Brain microvascular endothelial cell (primary cell): ENCODE measurements at places on chromosomes 3 and 15.
A peak's percentile ranks its signal among the peaks of the same experiment; 100 is the strongest.

DNA sequence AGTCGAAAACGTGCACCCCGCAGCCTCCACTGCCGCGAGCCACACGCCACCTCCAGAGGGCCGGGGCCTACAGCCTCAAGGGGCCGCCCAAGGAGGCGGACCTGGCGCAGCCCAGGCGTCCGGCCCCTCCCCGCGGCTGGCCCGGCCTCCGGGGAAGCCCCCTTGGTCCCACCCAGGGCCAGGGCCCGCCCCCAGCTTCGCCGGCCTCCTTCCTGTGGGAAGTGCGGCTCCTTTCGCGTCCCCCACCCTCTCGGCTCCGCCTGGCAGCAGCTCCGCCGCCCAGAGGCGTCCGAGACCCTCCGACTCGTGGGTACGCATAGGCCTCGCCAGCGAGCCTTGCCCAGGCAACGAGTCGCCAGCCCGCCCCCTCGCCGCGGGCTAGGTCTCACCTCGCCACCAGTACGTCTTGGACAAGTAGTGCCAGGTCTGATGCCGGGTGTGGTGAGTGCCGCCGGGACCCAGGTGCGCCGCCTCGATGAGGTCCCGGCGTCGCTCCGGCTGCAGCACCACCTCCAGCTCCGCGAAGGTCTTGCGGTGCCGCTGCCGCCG, 642 bp downstream of the ZBTB11 start:
- peak; percentile 92 for DNase-seq

DNA sequence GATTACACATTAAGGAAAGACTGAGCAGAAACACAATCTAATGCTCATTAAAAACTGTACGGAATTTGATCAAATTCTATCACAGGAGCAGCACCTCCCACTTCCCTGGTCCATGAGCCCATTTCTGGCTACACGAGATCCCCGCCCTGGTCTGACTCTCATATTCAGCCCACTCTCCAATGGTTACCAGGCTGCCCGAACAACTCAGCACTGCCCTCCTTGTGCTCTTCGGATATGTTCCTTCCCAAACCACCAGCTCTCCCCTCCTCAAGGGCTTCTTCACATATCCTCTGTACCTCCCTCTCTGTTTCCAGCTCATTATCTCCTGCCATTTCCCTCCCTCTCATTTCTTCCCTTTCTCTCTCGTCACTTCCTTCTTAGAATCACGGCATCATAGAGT, 180.5 kb downstream of the RSL24D1 start:
- no peak for DNase-seq

DNA sequence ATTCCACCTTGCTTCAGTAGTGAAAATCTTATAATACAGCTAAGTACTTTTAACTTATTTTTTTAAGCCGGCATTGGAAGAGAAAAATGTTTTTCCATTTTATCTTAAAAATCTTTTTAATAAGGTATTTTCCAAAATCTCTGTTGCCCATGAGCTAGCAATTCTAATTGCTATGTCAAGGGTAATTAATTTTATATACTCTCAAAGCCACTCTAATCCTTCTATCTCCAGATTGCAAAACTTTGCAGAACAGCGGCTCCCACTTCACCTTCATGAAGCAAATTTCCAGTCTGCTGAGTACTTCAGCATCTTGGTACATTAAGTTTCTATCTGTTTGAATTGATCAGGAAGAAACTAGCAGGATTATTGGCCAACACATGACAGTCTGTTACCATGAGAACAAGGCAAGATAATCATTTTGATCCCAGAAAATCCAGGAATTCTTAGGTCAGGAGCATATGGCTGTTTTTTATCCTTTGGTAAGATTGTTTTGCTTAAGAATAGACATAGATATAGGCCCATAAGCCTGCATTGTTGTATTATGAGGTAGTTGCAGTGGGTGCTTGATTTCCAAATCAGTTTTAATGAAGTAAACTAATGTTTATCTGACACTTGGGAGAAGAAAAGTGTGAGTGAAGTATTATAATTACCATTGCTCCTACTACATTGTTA, 6.0 kb downstream of the TIPARP start:
- no peak for DNase-seq

- no peak for DNase-seq
These were observed 1.8 kb upstream of the LSG1 start for GRCh38 chr3:194673761-194674160.

GRCh38 chr3:160132226-160132625, 93.0 kb upstream of the C3orf80 start:
- DNase-seq, result no peak

DNA sequence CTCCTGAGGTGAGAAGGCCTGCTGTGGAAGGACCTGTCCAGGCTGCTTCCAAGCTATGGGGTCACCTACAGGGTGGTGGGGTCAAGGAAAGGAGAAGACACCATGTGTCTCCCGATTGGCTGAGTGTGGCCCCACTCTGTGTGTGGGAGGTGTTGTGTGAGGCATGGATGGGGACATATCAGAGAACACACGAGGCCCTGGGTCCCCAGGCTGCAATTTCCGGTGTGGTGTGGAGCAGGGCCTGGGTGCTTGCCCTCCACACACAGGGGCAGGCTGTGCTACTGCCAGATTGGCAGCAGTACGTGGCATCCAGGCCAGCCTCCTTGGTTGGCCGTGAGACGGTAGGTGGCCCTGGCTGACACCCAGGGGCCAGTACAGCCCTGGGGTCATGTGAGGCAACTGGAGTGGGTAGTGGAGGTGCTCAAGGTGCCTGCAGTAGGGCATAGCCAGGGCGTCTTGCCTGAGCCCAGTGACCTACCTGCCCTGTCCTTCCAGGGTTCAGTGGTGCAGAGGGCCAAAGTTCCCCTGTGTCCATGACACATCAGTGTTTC, 233.8 kb downstream of the SNRPN start:
- DNase-seq, result no peak

DNA sequence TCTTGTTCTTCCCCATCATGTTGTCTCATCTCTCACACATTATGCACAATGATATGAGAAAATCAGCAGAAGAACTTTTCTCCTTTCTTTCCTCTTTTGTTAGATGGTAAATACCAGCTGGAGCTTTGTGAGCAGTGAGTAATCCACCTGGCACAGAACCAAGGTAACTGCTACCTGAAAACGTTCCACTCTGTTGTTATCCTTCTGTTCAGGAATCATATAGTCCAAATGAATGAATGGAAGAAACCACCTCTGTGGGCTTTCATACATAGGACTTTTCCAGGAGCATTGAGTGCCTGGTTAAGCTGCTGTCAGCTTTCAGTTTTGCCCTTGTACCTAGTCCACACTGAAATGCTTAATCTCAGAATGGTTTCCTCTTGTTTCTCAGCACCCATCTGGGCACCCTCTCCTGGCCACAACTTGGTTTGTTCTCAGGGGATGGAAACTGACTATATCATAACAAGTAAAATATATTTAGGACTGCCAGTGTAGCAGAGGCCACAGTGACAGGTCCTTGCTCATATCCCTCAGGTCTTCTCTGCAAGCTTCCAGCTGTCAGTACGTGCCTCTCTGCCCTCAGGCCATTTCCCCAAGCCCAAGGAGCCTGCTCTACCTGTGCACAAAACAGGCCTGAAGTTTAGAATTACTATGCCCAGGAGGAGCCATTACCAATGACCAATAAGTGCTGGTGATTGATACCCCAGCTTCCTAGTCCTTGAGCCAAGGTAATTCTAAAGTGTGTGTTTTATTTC, 23.5 kb upstream of the SLC4A7 start:
- DNase-seq, result peak; percentile 17

GRCh38 chr3:52845157-52845556, 10.3 kb upstream of the MUSTN1 start:
- peak; percentile 31 for DNase-seq

GRCh38 chr15:25670025-25670554, 193.0 kb downstream of the ATP10A start:
- DNase-seq, result peak; percentile 73

DNA sequence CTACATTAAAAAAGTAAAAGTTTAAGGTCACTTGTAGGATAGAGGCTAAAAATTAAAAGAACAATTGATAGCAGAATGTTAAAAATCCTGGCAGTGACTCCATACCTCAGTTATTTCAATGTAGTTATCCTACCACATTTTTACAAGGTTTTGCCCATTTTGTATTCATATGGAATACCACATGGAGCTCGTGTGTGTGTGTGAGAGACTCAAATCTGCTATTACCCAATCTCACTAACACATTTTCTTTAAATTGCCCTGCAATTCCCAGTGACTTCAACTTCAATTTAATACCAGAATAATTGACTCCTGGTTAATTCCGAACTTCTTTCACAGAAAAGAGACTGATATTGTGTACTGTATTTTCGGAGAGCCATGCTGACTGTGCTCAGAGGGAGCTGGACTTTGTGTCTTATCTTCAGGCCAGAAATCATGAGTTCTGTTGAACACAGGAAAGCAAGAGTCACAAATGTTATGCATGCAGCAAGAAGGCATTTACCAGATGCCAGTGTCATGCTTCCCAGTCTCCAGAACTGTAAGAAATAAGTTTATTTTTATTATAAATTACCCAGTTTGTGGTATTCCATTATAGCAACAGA, 529.0 kb upstream of the NECTIN3 start:
- no peak for DNase-seq

DNA sequence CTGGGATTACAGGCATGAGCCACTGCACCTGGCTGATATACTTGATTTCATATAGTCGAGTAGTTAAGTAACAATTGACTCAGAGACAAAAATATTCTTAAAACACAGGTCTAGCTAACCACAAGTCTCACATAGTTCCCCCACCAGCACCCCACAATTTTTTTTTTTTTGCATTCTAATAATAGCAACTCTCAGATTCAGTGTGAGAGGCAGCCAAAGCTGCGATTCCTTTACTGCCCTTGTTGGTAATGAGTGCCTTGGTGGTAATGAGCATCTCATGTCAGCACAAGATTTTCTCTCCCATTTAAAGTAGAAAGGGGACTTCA, 72.5 kb downstream of the WWTR1 start:
- no peak for DNase-seq

DNA sequence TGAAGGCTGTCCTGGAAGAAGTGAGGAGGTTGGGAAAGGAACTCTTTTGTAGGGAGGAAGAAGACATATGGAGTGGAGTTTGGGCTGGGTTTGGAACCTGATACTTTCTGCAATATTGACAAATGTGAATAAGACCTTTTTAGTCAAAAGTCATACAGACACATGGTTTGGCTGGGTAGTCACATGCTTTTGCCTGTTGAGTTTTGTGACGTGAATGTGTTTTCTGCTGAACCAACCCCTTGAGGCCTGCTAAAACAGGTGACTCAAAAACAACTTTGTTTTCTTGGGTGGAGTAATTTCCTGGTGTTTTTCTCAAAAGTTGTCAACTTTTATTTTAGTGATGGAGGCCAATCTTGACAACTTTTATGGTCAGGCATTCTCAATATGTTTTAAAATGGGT, 39.4 kb upstream of the CCR4 start:
- DNase-seq, result no peak

DNA sequence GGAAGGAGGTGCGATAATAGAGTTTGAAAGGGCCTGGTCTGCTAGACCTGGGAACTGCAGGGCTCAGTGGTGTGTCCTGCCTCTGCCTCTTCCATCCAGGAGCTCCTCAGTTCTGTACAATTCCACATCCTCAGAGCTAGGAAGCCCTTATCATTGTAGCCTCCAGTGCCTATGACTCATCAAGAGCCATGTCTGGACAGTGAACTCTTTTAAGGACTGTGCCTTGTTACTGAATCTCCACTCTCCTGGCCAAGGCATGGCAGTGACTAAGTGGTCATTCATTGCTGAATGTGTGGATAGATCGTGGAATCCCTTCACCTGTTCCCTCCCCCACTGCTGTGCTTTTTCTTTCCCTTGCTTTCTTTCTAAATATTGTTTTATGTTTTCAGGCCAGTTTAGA, 2.9 kb downstream of the TIMP4 start:
- DNase-seq, result peak; percentile 87

DNA sequence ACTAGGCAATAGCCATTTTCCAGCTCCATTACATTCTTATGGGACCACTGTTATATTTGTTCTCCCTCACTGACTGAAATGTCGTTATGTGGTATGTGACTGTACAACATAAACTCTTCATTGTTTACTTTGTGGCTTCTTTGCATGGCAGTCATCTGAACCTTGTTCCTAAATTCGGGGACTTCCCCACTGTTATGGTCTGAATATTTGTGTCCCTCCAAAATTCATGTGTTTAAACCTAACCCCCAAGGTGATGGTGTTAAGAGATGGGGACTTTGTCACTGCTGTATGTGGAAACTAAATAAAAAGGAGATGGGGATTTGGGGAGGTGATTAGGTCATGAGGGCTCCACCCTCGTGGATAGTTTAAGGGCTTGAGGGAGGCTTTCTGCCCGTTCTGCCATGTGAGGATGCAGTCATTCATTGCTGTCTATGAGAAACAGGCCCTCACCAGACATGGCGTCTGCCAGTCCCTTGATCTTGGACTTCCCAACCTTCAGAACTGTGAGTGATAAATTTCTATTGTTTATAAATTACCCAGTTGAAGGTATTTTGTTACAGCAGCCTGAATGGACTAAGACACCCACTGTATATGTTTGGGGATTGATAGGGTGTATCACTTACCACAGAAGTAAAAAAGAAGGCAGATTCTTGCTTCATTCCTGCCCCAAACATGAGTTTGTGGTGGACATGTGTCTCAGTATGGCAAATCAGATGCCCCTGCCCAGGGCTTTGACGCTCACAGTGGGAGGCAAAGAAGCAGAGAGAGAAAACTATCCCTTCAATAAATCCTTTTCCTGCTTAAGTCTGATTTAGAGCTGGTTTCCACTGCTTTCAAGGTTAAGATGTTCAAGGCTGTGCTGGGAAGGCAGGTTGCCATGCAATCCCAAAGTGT, 138.0 kb upstream of the UBE2E1 start:
- DNase-seq, result no peak

DNA sequence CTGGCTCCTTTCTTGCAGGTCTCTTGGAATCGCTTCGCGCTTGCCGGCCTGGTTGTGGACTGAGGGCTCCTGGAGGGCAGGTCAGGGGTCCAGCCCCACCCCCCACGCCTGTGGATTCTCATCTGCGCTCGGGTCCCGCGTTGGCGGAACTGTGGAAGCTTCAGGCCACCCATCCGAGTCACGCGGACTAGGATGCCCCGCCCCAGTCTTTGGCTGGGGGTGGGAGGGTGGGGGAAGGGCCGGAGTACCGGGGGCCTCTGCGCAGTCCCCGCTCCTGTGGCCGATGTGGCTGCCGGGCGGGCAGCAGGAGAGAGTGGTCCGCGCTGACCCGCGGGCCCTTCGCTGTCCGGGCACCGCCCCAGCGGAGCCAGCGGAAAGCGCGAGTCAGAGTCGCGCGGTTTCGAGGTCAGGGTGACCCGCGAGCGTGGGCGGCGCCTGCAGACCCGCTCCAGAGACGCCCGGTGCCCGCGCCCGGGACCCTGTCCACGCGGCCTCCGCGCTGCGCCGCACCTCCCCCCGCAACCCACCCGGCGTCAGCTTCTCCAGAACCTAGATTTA, 114.2 kb downstream of the KLF13 start:
- DNase-seq, result no peak

GRCh38 chr15:77550301-77551251, 82.1 kb downstream of the LINGO1 start:
- no peak for DNase-seq

GRCh38 chr3:127670761-127671522, 1.8 kb upstream of the ABTB1 start:
- no peak for DNase-seq

GRCh38 chr3:55709411-55710012, 222.4 kb upstream of the WNT5A start:
- no peak for DNase-seq
